Stimulated activated CD8-positive, alpha-beta memory T cell treated with anti-CD3 and anti-CD28 coated beads, Interleukin-15, amount 100 ng/mL, for 4 hours (primary cell): ENCODE measurements at places on chromosomes 1 and 21.

DNA sequence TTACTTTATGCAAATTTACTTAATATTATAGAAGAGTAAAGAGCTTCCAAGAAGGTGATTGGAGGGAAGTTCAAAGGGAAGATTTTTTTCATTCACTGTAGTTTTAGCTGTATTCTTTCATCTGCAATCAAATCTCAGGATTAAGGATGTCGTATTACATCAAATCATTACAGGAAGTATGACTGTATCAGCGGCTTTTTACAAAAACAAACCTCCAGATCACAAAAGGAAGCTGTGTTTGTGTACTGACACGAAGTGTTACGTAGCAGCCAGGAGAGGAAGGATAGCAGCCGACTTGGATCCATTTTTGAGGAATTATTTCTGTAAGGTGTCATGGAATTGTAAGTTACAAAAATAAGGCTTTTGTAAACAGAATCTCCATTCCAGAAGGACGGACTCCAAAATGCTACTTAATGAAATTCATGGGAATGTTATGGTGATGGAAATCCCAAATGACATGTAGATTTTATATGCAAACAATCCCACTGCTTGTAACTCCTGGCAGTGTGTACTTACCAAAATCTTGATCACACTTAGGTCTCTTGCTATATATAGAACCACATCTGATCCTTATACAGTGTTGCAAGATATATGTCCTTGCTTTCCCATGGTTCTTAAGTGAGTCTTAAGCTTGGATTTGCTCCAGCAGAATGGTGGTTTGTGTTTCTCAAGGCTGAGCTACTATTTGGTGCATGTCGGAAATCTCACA is 49.8 kb downstream of the KCNJ15 start:
- no peak for DNase-seq

DNA sequence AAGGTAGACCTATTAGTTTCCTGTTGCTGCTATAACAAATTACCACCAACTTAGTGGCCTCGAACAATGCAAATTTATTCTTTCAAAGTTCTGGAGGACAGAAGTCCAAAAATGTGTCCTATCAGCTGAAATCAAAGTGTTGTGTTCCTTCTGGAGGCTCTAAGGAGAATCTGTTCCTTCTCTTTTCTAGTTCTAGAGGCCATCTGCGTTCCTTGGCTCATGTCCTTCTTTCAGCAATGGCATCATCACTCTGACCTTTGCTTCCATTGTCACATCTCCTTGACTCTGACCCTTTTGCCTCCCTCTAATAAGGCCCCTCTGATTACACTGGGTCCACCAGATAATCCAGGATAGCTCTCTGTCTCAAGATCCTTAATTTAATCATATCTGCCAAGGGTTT is 1.2 kb upstream of the MR1 start:
- DNase-seq, result no peak

GRCh38 chr1:24742090-24742938 is 2.9 kb upstream of the CLIC4 start:
- no peak for DNase-seq

- DNase-seq, result no peak
Observed at GRCh38 chr1:11967028-11967547, 13.2 kb upstream of the MFN2 start.

GRCh38 chr1:224542783-224543440 is 73.2 kb upstream of the CNIH3 start:
- DNase-seq, result no peak

DNA sequence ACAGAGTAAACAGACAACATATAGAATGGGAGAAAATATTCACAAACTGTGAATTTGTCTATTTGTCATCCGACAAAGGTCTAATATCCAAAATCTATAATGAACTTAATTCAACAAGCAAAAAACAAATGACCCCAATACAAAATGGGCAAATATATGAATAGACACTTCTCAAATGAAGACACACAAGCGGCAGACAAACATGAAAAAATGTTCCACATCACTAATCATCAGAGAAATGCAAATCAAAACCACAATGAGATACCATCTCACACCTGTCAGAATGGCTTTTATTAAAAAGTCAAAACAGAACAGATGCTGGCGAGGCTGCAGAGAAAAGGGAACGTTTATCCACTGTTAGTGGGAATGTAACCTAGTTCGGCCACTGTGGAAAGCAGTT is 72.7 kb downstream of the SMYD3 start:
- no peak for DNase-seq

DNA sequence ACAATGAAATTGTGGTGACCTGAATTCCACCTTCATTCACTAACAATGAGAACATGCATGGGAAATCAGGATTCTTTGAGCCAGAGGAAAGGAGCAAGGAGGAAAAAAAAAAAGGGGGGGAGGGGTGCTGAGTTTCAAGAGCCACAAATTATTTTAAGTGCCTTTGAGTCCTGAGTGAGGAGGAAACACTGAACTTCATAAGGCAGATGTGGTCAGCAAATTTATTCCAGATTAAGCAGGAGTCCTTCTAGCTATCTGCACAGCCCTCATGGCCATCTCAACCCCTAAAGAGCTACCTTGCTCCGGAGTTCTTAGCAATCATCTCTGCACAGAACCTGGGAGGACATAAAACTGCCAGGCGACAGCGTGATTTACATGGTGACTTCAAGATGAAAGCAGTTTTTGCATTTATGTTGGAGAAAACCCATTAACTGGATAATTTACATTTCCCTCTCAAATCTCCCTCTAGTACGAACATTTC is 21.7 kb downstream of the ASTN1 start:
- no peak for DNase-seq

- DNase-seq, result no peak
Observed at GRCh38 chr1:187267827-187268226, 439.1 kb downstream of the PLA2G4A start.

DNA sequence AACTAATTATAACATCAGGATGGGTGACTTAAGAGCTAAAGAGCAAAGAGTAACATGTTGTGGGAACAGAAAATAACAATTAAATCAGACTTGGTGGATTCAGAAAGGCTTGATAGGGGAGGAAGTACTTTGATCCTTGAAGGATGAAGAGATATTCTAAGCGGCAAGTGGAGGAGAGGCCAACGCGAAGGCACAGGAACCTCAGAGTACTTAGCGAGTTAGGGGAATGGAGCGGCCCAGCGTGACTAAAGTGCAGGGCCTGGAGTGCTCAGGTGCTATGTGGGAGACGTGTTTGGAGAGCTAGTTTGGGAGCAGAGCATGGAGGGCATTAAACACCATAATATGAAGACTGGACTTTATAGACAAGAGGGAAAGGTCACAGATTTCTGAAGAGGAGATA is 64.3 kb downstream of the ADCY10 start:
- no peak for DNase-seq

- no peak for DNase-seq
Observed at GRCh38 chr1:21586222-21586621, 77.0 kb downstream of the ALPL start.

DNA sequence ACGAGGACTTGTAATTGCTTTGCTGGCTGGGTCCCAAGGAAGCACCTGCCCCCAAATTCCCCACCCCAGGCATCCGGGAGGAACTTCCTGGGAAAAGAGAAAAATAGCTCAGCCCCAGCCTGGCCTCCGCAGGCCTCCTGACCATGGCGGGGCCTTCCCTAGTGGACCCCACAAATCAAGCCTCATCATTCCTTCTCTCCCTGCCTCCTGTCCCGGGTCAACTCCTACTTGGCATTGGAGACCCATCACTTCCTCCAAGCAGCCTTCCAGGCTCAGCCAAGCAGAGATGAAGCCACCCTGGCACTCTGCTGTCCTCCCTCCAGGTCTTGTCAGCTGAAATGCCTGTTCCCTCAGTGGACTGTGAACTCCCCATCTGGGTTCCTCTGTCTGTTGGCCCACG is 38.0 kb downstream of the AJAP1 start:
- DNase-seq, result no peak

- no peak for DNase-seq
Observed at GRCh38 chr1:234583755-234584419, 26.1 kb downstream of the IRF2BP2 start.

DNA sequence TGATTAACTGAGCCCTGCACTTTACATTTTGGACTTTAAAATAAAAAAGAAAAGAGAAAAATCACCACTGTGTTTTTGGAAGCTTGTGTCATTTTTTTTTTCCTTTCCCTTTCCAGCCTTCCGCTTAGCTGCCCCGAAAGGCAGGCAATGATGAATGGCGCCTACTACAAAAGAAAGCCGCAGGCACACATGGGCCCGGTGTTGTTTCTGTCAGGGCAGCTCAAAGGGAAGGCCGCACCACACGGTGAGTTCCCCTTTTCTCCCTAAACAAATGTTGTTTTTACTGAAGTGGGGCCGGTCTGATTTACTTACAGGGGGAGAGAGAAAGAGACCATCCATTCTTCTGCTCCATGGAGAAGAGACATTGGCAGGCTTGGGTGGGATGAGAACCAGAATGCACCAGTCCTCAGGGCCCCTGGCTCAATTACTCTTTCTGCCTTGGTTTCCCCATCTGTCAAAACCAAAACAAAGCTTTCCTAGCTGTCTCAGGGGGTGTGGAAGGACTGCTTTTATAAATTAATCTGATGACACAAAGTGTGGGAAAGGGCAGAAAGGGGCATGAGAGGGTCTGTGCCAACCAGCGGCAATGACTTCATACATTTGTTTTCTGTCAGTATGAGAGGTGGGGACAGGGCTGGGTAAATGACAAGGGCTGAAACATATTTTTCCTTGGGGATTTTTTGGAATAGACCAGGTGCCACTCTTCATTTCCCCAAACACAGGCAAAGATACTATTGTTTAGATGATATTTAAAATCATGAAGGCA is 91.4 kb upstream of the PLXNA2 start:
- DNase-seq, result no peak

GRCh38 chr1:174740249-174740968 is 259.3 kb upstream of the CACYBP start:
- DNase-seq, result no peak

DNA sequence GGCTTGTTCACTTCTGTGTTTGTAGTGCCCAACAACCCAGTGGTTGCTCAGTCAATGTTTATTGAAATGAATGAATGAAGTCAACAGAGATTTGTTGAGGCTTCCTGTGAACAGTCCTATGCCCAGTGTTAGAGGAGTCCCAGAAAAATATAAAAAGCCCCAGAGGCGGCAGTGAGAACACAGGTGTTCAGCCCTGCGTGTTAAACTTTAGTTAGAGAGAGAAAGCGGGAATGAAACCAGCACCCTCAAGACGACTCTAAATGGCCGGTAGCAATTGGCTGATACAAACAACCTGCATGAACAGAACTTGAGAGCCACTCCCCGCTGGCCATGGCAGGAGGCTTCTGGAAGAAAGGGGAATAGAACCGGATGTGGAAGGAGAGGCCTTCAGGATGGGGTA is 22.6 kb downstream of the TMEM51 start:
- DNase-seq, result no peak

GRCh38 chr1:89880679-89881078 is 59.8 kb downstream of the LRRC8D start:
- DNase-seq, result no peak

DNA sequence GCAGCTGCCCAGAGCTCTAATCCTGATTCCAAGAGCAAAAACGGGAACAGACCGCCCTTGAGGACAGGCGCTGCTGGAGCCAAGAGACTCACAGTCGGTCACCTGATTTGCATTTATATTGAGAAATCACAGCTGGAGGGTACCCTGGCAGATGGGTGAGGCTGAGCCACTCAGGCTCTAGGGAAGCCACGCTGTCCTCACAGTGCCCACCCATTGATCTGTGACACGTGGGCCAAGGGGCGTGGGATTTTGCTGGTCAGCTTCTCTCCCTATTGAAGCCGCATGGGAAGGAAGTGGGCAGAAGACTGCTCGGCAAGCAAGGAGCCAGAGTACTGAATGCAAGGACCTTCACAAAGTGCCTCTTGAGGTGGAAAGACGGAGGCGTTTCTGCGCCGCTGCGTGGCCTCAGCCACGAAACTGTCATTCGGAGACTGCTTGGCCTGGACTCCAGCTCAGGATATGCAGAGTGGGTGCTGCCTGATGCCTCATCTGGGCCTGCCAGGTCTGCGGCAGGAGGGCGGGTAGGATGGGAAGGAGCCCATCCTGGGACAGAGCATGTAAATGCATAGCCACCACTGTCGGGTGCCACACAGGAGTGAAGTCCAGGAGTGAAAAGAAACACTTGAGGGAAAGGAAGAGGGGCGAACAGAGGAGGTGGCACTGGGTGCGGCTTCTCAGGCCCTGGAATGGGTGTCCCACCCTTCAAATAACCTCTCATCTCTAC is 139.8 kb downstream of the PGBD5 start:
- no peak for DNase-seq

DNA sequence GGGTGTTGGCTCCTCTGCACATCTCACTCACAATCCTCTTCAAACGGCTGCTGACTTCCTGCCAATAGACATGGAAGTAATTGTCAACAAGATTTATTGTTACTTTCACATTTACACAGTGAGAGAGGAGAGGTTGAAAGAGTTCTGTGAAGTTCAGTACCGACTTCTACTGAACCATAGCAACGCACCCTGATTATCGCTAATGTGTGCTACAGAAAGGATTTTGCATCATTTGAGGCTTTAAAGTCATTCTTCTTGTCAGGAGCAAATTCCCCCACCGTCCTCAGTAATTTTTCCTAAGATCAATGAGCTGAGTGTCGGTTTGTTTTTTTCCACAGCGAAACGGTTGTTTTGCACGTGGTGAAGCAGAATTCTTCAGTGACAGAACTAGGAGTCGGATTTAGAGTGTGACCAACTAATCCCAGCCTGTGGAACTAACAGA is 361.0 kb downstream of the ADGRL2 start:
- DNase-seq, result no peak

DNA sequence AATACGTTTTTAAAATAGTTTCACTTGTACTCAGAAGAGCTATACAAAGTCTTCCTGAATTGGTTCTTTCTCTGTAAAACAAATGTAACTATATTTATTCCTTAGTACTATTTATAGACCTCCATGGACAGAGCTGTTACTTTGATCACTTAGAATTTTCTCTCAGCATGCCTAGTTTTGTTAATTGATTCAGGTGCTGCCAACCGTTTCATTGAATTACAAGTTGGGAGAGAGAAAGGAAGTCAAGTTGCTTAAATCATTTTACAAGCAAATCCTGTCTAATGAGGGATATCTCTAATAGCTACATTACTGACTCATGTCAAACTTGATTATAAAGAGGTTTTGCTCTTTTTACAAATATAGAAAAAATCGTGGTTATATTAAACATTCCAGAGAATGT is 241.0 kb downstream of the FMN2 start:
- no peak for DNase-seq

- DNase-seq, result no peak
Observed at GRCh38 chr21:42989816-42990650, 15.7 kb downstream of the PKNOX1 start.

DNA sequence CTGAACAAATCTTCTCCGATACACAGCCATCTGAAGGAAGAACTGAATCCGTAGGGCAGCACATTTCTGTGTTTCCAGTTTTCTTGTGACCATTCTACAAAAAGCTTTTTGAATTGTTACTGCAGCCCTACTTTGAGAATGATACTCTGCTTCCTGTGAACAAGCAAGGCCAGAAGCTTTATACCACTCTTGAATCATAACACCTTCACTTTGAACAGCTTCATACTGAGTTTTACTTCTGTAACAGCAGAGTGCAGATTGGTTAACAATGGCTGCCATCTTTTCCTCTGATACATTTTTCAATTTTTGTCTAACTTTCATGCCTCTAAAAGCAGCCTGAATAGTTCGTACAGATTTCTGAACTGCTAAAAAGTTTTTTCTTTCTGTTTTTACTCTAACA is 33.6 kb upstream of the F13B start:
- no peak for DNase-seq

GRCh38 chr1:13869172-13869797 is 169.3 kb downstream of the PRDM2 start:
- no peak for DNase-seq
